ENCODE measurements at places on chromosomes 3 and 15.

- DNase-seq: no peak
Measured at GRCh38 chr3:18445401-18446148, 20.4 kb upstream of the SATB1 start.

DNA sequence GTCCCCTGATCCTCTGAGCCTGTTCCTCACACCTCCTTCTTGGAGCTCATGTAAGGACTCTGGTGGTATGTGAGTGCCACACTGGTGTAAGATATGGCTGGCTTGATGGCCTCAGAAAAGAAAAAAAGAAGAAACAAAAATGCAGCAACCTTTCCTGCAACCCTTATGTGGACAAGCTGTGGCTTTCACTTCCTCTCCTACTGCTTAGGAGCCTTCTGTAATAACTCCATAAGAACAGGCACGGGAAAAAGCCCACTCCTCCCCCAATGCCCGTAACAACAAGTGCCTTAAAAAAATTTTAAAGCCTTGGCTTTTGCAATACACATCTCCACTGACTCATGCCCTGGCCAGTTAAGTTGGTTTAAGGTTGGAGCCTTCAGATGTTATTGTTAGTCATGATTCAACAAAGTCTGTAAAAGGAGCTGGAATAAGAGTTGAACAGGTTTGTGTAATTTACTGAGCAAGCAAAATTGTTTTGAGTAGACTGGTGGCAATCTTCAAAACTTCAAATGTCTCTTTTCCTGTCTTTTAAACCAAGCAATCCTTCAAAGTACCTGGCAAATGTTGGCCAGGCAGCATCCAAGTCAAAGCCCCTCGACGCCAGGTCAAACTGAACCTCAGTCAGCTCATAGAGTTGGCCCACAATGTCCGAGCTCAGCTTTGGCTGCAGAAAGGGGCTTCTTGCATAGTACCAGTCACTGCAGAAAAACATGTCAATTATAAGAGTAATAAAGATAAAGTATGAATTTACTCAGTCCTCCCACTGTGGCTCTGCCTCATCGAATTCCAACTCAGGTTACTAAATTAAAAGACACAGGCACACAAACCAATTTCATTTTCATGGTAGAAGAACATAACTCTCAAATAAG, 22.9 kb downstream of the FYCO1 start:
- no peak for DNase-seq

GRCh38 chr3:95886616-95887015, 927.8 kb upstream of the EPHA6 start:
- DNase-seq: no peak

DNA sequence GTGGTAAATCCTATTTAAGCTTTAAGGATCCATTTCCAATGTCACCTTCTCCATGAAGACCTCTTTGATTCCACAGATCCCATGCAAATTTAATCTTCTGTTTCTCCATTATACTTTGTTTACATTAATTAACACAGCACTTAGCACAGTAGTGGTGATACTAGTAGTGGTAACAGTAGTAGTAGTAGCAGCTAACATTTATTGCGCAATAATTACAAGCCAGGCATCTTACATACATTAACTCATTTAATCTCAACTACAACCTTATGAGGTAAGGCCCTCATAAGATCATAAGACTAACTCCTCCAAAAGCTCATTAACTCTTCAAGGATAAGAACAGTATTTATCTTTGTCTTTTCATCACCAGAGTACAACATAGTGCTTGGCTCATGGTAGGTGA, 54.8 kb upstream of the FSIP1 start:
- DNase-seq: no peak

- no peak for DNase-seq
Measured at GRCh38 chr3:39254806-39255449, 24.9 kb downstream of the CX3CR1 start.

DNA sequence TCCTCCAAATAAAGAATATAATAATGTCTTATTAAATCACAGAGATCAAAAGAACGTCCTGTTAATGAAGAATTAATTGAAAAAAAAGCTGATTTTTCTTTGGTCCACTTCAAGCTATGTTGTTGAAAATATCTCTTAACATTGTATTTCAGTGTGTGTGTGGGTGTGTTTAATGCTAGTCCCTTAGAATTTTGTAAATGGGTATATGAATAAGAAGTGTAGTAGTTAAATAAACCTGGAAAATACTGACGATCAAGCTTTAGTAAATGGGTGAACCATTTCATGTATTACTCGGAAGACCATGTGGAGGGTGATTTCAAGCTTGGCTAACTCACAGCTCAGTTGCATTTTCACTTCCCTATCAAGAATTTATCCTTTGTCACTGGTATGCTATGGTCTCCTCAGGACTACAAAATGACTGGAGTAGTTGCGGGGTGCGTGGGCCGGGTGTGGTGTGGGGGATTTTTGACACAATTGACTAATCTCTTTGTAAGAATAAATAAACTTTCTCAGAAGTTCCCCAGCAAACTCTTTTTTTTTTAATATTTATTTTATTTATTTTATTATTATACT, 586.4 kb downstream of the GRM7 start:
- DNase-seq: no peak

DNA sequence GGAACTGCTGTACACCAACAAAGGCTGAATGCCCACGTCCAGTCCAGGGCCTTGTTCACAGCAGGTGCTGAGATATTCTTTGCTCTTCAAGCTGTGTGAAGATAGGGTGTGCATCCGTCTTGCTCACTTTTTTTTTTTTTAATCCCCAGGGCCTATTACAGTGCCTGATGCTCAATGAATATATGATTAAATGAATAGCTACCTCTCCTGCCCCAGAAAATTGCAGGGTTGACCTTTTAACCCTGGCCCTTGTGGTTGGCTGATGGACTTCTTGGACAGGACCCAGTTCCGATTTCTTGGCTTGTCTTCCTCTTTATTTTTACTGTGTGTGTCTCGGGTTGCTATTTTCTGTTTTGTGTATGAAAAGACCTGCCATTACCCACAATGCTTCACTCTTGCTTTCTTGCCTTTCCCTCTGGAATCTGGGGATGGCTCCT, 2.9 kb upstream of the FYTTD1 start:
- no peak for DNase-seq

- no peak for DNase-seq
Measured at GRCh38 chr3:138078096-138078495, 37.3 kb downstream of the DZIP1L start.

- no peak for DNase-seq
Measured at GRCh38 chr3:15973414-15973813, 175.6 kb upstream of the ANKRD28 start.

DNA sequence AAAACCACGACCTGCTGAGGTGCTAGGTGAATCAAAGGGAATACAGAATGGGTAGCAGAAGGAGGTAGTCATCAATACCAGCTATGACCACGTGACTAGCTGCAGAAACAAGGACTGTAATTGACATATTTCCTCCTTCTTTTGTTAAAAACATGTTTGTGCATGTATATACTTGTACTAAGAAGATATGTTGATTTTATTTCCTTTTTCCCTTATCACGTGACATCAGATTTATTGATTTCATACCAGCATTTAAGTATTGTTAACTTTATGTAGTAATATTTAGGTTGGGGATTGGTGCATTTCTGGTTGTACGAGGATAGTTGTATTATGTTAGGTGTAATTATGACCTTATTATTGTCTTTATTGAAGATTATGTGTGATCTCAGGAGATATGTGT, 36.2 kb downstream of the PEX5L start:
- DNase-seq: no peak

- DNase-seq: no peak
Measured at GRCh38 chr3:127951276-127951675, 36.2 kb downstream of the KBTBD12 start.

DNA sequence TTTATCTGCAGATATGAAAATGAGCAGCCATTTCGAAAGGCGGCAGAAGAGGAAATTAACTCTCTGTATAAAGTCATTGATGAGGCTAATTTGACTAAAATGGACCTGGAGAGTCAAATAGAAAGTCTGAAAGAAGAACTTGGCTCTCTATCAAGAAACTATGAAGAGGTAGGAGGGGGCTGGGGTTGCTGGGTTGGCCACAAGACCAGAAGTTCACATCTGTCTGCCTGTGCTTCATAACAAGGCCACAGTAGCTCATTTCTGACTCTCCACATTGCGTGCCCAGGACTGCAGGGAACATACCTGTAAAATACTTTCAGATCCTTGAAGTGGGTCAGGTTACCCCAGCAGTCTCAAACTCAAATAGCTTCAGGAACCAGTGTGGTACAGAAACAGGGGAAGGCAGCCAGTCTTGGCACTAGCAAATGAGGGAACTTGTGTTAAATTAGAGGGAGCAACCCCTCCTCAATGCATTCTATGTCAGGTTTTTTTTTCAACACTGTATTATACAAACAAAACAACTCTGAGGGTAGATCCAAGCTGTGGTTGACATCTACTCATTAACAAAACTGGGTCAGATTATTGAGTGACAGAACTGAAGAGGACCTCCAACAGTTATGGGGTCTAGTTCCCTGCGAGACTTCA, 48.7 kb downstream of the BFSP2 start:
- no peak for DNase-seq

DNA sequence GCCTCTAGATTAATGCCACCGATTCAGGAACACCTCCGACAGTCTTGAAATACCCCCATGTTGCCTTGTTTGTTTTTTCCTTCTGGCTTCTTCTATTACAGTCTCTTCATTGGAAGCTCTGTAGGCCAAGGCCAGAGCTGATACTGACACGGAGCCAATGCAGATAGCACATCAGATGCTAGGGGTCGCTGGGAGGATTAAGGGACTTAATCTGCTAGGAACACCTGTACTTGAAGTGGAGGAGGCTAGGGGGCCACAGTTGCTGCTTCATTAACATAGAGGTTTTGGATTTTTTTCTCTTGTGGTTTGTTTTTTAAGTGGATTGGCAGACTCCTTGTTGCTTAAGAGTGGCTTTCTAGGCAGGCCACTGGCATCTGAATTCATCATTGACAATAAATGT, 49.6 kb downstream of the PARP14 start:
- no peak for DNase-seq

DNA sequence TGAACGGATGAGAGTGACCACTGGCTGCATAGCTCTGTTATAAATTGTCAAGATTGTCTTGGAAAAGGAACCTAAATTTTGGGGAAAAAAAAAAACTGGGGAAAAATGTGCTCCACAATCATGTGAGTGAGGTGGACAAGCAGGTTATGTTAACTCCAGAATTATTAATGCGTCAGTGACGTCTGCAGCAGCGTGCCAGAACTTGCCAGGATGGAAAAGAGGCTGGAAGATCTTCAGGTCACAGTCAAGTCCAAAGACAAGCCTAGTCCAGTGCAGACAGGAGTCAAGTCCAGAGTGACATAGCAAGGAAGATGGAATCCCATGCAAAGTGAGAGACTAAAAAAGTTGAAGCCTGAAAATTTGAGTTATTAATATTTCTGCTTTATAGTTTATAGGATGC, 140.6 kb downstream of the RYR3 start:
- DNase-seq: no peak

DNA sequence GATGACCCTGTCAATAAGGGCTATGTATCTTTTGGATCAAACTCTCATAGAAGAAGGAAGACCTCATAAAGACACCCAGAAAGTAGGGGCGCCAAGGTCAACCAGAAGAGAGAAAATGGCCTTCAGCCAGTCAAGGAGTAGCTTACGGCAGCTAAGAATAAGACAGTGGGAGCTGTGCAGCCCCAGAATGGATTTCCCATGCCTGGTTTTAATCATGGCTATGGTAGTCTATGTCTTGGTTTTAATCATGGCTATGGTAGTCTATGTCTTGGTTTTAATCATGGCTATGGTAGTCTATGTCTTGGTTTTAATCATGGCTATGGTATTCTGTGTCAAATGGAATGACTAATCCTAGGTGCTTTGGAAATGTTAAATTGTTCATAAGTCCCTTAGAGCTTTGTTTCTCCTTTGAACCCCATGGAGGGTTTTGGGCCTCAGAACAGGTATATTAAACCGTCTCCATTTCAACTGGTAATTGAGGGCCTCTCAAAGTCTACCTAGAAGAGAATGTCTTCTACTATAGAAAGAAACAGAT, 742.0 kb upstream of the CFAP20DC start:
- DNase-seq: no peak

- no peak for DNase-seq
Measured at GRCh38 chr3:17133632-17134545, 249.1 kb downstream of the PLCL2 start.

DNA sequence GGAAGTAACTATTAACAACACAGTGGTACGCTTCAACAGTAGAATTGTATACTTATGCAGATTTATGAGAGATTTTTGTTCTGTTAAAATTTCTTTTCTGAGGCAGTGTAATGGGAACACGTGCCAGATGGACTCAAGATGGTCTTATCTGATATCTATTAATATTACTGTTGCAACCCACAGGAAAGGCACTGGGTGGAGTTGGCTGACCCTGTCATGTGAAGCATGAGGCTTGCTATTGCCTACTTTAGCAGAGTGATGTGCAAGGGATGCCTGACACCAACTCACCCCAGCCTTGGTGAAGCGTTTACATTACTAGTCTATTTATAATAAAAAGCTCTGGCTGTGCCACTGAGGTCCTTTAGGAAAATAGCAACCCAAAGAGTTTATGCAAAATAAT, 19.8 kb upstream of the ARNT2 start:
- no peak for DNase-seq

DNA sequence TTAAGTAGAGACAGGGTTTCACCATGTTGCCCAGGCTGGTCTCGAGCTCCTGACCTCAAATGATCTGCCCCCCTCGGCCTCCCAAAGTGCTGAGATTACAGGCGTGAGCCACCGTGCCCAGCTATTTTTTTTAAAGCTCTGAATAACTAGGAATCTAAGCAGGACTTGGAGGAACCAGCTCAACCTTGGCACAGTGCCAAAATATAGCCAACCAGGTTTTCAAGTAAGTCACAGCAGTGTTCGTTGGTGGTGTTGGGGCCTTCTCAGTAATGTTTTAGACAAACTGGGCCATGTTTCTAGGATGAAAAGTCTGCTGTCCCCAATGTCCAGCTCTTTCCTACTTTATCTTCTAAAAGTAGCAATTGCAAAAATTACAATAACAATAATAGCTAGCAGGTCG, 6.4 kb upstream of the ADAM10 start:
- no peak for DNase-seq

All from COR-L47 (cell line).